ENCODE measurements at places on chromosomes 2 and 18.

GRCh38 chr2:204491528-204491927 lies 53.7 kb upstream of the PARD3B start:
- DNase-seq, result no peak

DNA sequence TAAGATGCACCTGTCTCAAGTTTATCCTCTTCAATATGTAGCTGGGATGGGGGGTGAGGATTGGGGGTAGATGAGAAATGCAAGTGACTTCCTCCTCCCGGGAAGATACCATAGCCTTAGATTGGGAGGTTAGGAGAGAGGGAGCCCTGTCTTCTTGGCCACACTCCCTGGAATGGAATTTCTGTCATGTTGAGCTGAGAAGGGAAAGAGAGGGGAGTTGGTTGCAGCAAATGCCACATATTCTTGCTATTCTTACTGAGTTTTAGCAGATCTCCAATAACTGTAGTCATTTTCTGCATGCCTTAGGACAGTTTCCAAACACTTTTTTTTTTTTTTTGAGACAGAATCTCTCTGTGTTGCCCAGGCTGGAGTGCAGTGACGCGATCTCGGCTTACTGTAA lies 35.9 kb downstream of the TAF4B start:
- DNase-seq, result no peak

DNA sequence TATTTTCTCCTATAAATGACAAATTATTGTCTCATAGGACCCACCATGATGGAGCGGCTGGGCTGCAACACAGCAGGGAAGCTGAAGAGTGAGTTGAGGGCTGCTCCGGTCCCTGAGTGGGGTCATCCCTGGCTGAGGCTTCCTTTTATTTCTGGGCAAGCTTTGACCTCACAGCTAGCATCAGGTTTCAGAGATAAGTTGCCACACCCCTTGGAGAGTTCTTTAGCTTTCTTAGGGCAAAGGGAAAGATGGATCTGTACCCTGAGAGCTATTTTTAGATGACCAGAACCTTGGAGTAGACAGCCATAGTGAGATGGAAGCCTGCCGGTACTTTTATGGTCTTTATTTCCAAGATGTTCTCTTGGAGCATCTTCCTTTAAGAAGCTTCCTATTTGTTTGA lies 11.5 kb downstream of the MYL1 start:
- DNase-seq, result no peak

DNA sequence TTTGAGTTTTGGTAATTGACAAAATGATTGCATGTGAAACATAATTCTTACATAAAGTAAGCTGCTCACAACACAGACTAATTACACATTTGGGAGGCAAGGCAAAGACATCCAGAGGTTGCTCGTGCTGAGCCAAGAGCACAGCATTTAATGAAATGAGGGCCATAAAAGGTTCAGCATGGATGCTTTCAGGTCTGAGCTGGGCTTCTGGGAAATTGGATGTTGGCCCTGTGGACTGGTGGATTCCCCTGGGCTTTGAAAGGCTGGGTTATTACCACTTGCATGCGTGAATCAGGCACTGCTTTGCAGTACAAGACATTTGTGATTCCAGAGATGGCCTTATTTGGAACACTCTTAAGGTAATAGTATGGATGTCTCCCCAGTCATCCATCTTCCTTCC lies 533.5 kb upstream of the NRP2 start:
- no peak for DNase-seq

DNA sequence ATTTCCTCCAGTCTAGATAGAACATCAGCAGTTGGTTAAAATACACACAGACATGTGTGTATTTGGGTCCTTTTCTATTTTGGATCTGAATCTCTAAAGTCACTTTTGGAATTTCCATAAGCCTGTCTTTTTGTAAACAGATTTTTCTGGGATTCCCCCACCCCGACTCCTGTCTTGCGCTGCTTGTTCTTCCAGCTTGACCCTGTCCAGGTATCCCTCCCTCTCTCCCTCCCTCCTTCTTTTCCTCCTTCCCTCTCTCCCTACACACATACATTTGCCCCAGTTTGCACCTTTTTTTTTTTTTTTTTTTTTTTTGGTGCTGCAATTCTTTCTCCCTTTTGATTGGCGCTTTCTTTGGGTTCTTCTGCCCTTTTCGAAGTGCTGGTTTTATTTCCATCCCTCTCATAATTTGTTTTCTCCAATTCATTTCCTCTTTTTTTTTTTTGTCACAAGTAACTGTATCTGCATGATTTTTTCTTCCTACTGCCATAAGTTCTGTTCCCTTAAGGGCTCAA lies 114.8 kb upstream of the SERTAD2 start:
- DNase-seq, result no peak

GRCh38 chr2:142603759-142604158 lies 273.7 kb upstream of the KYNU start:
- no peak for DNase-seq

DNA sequence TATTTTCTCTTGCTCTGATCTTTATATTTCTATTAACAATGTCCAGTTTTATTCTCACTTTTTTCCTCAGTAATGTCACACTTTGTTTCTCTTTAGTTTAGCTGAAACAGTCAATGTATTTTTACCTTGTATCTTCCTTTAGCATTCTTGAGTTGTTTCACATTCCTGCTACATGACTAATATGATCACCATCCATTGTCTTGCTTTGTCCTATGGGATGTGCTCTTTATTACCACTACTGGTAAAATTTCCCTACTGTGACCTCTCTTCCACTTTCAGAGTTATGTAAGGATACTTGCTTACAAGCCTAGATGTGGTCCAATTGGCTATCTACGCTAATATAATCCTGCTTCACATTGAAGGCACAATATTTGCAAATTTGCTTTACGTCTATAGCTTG lies 457.9 kb downstream of the PIK3C3 start:
- DNase-seq, result no peak

GRCh38 chr2:232795920-232796319 lies 19.6 kb upstream of the KCNJ13 start:
- no peak for DNase-seq

- DNase-seq, result no peak
These were observed 21.4 kb downstream of the KIF3C start for GRCh38 chr2:25960920-25961319.

DNA sequence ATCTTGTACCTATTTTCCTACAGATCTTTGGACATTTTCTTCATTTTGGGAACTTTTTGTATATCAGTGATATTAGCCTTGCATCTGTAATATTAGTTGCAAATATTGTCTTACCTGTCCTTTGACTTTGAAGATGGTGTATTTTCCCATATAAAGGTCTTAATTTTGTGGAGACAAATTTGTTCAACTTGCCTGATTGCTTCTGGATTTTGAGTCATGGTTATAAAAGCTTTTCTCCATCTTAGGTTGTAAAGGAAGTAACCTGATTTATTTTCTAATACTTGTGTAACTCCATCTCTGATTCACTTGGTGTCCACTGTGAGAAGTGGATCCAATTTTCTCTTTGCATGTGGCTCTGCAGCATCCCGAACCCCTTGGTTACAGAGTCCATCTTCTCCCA lies 97.7 kb upstream of the OTOS start:
- no peak for DNase-seq

DNA sequence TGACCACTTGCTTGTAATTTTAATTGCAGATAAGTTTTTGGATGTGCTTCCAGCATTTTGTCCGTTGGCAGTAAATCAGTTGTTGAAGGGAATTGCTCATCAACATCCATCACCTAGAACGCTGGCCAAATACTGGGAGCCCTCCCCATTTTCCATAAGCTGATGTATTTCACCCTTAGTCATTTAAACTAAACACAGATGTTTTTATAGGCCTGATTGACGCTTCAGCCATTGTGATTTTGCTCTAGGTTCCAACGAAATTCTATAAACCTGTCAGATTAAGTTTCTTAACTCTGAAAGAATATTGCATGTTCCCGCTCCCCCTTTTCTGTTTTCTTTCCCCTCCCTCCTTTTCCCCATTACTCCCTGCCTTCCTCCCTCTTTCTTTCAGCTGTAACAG lies 1.0 kb upstream of the RPRM start:
- DNase-seq, result no peak

DNA sequence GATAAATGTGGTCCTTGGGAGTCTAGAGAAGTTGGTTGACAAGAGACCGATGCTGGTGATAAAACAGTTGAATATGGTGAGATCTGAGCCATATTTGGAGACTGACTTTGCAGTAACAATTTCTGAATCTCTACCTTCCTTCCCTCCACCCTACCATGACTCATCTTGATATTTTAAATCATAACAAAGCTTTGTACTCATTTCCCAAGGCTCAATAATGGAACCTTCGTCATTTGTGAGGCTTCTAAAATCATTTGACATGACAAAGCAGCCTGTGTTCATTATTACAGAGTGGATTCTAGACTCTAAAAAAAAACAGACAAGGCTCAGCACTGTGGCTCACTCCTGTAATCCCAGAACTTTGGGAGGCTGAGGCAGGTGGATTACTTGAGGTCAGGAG lies 38.5 kb upstream of the PDCL3 start:
- DNase-seq, result no peak

DNA sequence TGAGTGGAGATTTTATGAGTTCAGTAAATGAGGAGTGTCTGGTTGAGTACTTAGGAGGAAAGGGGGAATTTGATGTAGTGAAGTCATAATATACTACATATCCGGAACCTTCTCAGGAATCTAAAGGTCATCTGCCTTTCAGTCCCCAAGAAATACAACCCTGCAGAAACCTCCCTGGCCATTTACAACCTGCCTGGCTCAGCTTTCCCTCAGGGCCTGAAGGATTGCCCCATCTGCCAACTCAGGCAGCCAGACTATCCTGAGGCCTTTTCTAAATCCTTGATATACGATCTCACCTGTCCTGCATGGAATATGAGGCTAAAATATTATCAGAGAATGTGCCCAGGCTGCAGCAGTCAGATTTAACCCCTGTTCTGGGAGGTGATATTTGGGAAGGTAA lies 165.4 kb upstream of the SPOPL start:
- DNase-seq, result no peak

DNA sequence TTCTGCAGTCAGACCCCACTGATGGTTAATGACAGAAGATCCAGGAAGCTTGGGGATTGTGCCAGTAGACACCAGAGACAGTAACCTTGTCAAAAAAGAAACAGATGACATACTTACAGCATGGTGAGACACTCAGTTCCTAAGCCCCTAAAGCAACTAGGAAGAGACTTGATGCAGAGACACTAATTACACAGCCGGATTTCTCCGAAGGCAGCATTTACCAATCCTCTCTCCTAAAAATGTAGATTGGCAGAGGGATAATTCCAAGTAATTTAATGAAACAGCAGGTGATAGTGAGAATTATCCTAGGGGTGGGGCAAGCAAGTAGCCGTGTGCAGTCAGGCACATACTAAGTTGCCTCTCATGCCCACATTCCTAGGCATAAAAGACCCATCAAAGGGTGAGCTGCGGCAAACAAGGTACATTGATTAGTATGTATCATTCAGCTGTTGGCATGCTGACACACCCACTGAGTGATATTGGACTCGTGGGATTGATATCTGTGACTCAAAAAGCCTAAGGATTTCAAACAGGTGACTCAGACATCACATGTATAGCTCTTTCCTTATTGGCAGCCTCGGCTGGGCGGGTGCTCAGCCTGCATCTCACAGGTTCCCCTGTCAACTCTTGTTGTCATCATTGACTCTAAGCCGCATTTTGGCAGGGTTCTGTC lies 296.7 kb upstream of the ATP5MC3 start:
- no peak for DNase-seq

DNA sequence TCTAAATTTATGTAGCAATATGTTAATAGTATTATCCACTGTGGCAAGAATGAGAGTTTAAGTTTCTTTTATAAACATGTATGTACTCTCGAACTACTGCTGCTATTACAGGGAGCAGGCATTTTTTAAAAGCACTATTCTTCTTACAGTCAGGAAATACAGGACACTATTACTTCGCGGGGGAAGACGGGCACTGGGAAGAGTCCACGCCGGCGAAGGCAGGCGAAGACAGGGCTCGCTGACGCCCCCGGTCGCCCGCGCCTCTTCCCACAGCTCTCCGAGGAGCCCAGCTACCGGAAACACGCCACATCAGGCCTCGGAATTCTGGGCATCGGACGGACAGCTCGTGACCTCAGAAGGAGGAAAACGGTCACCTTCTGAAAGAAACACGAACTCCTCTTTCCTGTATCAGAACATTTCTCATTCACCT lies 90.2 kb downstream of the FAM161A start:
- no peak for DNase-seq

DNA sequence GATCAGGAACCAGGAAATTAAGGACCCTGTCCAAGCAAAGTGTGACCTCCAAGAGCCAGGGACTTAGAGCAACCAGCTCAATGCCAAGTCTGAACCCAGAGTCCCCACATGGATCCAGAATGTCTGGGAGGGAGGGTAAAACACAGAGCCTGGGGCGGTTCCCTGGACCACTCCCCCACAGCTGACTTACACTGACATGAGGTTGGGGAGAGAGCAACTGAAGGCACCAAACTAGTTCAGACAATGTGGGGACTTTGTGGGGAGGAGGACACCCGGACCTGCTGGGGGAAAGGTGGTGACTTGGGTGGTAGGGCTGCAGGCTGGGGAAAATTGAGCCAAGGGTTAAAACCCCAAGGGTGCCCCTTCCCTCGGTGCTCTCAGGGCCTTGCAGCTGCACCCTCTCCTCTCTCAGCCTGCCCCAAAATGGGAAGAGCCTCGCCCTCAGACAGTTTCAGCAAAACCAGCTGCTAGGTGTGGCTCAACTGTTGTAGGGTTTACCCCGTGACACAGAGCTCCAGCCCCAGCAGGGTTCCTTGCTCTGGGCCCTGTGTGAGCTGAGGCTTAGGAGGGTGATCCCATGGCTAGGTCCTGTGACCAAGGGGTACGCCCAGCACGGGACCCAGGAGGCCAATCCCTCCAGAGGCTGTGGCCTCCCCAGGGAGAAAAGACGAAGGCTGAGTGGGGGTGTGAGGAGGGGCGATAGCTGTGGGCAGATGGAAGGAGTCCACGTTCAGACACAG lies 28.6 kb downstream of the MARCO start:
- DNase-seq, result no peak

DNA sequence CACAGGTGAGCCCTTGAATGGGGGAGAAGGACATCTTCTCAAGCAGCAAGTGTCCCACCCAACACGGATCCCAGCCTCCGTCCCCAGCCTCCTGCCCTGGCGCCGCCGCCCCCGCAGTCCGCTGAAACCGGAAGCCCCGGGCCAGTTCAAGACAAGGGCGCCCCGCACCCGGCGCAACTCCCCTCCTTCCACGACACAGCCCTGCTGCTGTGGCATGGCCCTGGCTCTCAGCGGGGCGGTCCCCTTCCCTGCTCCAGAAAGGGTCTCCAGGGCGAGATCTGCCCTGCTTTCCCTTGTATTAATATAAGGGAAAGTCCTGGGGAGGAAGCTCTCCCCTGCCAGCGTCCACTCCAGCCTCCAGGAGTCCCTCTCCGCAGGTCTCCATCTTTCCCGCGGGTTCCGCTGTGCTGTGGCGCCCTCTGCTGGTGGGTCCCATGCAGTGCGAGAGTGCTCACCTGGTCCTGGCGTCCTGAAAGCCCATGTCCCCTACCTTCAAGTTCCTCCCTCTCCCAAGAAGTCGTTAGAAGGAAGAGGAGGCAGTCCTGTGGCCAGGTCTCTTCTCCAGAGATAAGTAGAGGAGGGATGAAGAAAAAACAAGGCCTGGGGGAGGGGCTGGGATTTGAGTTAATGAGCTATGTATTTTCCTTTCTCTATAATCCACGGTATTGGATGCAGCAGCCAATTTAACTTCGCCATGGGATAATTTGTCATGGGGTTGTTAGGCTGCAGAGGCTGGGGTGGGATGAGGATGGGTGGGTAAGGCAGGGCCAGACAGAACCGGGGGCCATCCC lies 176.0 kb downstream of the SMAD2 start:
- peak; percentile 33 for DNase-seq

Data from CD8-positive, alpha-beta T cell (primary cell).